Right ventricle myocardium superior (tissue), 1 donor: ENCODE measurements at places on chromosomes 2 and 18. TPM values are rescaled to one million over a fixed set of nuclear protein-coding genes. Genes with fewer than 3 reads are reported as not detected.

GRCh38 chr2:10289352-10289751, 13.4 kb upstream of the HPCAL1 start:
- DNase-seq: no peak

UCN gene
- 0.59 TPM for total RNA-seq

DNA sequence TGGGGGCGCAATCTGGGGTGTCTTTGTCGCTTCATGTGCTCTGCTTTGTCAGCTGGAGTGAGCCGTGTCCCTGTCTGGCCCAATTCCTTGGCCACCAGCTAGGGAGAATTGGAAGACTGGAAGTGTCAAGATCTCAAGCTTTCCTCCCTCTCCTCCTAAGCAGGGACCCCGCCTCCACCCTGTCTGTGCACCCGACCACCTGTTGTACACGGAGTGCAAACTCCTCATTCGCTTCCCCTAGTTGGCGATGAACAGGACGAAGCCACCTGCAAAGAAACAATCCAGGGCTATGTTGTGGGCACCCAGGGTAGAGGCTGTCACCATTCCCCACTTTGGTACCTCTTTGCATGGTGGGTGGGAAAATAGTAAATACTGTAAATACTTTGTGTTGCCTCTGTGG, 1.7 kb upstream of the DQX1 start:
- no peak for DNase-seq

SCTR gene
- total RNA-seq: 0.43 TPM

GRCh38 chr18:23968638-23969604, 45.6 kb upstream of the TTC39C start:
- DNase-seq: no peak

- DNase-seq: no peak
Measured at GRCh38 chr2:204152616-204153015, 216.1 kb downstream of the ICOS start.

CCDC178 gene
- total RNA-seq: 0.35 TPM

NAGK gene
- total RNA-seq: 45.1 TPM

ABHD1 gene
- 4.0 TPM for total RNA-seq

GRCh38 chr18:44520981-44521667, 159.6 kb upstream of the SETBP1 start:
- DNase-seq: no peak

HMSD gene
- 0.27 TPM for total RNA-seq

DNA sequence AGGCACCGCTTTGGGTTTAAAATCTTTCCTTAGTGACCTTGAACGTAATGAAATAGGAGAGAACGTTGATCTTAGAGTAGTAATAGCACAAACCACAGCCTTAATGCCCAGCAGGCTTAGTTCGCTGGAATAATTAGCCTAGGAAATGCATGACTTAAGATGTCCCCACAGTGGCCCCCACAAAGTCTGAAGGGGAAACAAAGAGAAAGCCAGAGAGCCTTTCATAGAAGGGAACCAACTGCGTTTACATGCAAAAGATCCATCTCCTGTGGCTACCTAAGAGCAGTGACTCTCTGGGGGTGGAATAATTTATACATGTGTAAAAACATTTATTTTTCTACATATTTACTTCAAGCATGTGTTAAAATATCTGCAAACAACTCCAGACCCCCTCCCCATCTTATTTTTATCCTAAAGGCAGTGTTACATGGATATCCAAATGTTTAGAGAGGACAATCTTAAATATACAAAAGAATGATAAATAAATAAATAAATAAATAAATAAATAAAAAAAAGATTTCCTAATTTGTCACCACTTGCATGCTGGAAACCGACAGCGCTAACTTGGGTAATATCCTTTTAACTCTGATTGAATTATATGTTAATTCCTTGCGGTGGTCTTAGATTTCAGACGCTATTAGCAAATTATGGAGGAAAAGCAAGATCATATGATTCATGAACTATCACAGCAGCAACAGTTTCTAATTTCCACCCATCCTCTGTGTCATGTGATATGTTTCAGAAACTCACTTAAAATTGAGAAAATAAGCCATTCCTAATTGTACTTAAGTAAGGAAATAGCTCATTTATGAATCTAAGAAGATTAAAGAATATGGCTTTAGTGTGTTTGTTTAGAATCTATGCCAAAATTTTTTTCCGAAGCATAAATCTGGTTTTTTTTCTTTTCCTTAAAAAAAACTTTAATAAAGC, 23.4 kb upstream of the CYP1B1 start:
- no peak for DNase-seq

DNA sequence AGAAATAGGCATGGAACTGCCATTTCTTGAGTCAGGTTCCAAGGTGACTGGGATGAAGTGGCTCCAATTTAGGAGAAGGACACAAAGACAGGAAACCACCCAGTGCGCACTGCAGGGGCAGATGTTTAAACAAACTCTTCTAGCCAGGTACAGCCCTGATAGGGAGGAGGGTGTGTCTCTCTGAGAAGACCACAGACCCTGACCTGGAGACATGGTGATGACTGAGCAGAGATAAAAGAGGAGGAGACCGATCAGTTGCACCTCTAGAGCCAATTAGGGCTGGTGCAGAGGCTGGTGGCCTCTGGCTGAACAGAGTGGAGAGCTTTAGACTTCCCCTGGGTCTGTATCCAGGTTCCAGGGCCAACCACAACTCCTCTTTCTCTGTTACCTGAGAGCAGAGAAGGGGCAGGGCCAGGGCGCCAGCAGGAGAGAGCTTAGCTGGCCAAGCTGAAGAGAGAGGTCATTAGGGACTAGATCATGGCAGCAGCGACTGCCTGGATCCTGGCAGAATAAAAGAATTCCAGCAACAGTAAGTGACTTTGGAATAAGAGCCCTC, 5.4 kb upstream of the SPOPL start:
- DNase-seq: no peak

DNA sequence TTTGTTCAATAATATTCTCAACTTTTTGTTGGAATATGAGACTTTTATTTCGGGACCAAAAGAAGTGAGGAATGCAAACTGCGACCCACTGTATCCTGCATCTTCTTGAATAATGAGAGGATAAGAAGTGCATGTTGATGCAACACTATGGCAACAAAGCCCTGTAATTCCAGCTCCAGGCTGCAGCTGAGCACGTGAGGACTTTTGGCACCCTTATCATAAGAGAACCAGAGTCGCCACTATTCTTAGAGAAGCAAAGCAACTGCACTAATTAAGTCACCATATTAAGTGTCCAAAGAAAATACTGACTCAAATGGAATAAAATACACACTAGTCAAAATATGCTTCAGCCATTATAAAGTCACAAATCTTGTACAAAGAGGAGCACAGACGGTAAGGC, 65.8 kb downstream of the FAM210A start:
- DNase-seq: no peak

HAAO gene
- 2.3 TPM for total RNA-seq

DNA sequence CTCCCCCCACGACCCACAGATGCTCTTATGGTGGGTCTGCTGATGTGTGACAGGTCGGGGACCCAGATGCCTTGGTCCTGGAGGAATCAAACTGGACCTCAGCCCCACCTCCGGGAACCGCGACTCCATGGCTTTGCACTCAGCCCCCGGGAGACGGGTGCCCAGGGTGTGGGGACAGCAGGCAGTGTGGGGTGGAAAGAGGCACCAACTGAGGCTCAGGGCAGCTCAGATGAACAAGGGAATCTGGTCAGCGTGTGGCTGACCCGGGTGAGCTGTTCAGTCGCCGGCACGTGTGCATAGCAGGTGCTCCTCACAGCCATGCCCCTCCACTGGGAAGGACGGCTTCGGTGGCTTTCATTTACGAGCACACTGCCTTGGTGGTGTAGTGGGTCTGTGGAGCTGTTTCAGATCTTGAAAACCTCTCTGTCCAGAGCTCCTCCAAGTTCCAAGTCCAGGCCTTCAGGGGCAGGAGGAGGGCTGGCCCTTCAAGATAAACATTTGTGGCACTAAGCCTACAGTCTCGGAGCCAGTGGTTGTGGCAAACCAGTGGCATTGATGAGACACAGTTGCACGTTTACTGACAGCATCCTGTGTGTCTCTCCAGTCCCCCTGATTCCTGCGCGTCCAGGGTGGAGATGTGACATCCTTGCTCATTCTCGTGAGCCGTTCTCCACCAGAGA, 471.2 kb upstream of the HS6ST1 start:
- no peak for DNase-seq

DNA sequence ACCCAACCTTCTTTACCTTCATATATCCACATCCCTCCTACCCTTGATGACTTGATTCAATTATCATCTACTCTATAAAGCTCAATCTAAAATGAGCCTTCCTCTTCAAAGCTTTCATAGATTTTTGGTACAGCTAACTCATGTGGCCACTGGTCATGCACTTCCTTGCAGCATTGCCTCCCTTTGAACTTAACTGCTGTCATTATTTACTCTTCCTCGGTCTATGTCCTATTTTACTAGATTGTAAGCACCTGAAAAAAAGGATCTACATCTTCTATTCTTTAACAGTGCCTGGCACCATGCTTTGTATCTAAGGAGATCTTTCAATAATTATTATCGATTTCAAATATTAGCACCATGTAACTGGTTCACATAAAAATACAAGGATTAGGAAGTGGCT, 30.6 kb downstream of the MDH1 start:
- DNase-seq: no peak

UGT1A5 gene
- not detected for total RNA-seq

FKBP7 gene
- total RNA-seq: 6.5 TPM

- no peak for DNase-seq
Measured at GRCh38 chr2:82636402-82637020, 1822.6 kb downstream of the SUCLG1 start.

DNA sequence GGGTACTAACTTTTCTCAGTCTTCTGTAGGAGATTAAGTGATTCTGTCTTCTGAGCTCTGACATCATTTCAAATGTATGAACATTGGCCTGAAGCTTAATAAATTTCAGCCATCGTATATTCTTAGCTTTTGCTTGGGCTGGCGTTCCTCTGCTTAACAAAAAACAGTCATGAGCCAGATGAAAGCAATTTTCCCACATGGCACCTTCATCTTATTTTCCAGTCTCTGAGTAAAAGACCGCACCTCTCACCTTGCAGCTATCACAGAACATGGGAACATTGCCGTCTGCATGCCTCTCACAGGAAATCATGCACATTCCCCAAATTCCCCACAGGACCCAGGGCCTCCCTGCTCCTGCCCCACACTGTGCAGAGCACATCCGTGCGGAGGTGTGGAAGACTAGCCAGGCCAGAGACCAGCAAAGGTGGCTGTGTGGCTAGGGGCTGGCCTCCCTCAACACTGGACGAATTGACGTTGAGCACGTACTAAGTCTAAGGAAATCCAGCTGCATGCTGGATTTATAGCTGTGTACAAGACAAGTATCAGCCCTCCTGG, 531.8 kb upstream of the ID2 start:
- no peak for DNase-seq

GRCh38 chr2:69693775-69694450, 48.0 kb upstream of the ANXA4 start:
- no peak for DNase-seq

REG3G gene
- total RNA-seq: not detected

- no peak for DNase-seq
Measured at GRCh38 chr18:77894060-77894459, 644.4 kb downstream of the GALR1 start.

- no peak for DNase-seq
Measured at GRCh38 chr2:201680743-201681142, 17.7 kb downstream of the MPP4 start.

GRCh38 chr2:72797740-72798139, 28.1 kb downstream of the EXOC6B start:
- no peak for DNase-seq

- no peak for DNase-seq
Measured at GRCh38 chr18:37529863-37530262, 35.7 kb downstream of the CELF4 start.
